Mesenteric fat pad (tissue), 1 donor: ENCODE measurements at places on chromosomes 4 and X. TPM values are rescaled to one million over a fixed set of nuclear protein-coding genes. Genes with fewer than 3 reads are reported as not detected.

GRCh38 chrX:17046478-17047097 lies 100.1 kb downstream of the REPS2 start:
- no peak for DNase-seq

DNA sequence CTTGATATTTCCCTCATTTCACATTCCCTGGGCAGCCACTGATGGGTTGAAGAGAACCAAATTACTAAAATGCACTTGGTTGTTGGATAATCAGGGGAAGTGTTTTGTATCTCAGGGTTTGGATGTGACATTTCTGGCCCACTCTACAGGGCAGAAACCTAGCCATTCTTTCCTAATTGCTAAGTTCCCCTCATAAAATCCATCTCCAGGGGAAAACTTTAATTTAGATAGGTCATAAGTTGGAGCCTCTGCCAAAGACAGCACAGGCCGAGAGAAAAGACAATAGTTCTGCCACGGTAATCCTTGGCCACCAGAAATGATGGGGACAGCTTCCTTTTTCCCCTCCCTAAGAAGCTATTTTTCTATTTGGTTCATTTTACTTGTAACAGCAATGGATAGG lies 192.7 kb upstream of the C1QTNF7 start:
- no peak for DNase-seq

DNA sequence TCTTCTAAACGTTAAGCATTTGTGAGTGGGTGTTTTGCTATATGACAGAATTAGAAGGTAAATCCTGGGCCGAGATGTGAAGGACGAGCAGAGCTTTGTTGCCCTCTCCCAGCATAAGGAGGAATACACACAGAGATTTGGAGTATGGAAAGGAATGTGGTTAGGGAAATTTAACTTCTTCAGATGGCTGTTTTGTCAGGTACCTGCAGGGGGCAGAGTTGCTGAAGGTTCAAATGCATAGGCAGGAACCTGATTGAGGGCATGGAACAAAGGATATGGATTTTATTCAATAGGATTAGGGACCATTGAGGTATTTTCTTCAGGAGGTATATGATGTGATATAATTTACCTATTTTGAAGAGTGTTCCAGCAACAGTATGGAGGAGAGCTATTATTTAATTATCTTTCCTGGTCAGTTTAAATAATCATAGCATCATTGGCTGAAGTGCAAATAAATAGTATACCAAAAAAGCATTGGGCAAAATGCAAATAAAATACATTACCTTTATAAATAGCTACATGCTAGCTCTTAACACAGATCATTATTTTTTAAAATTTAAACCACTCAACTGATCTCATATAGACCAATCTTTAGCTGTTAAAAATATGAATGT lies 143.6 kb downstream of the SLIT2 start:
- DNase-seq = no peak

The HTRA3 gene
- total RNA-seq = 58.5 TPM

DNA sequence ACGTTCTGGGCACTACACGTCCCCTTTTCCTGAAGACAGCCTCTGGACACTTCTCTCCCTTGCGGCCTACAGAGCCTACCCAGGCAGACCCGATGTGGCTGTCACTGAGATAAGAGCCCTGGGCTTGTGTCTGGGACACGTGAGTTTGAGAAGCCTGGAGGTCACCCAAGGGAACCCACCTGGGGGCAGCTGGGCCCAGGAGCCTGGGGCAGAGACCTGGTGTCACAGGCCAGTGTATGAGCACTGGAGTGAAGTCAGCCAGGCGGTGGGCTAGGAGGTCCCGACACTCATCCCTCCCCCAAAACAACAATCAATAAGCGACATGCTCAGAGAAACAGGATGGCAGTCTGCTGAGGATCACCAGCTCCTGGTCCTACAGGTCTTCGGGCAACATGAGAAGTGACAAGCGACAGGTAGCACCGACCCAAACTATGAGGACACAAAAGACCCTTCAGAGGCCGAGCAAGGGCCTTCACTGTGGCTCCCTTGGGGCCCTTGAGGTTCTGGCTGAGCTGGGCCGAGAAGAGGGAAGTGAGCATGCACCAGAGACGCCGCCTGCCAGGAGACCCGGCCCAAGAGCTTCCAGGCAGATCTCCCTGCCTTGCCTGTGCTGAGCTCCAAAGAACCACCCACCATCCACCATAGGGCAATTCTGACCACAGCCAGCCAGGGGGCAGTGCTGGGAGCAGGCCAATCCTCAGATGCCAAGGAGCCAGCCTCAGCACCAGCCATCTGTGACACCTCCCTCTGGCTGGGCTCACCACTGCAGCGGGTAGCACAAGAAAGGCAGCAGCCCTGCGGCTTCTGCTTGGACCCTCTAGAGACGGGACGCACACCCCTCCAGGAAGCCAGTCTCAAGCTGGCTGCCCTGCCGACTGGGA lies 11.0 kb upstream of the DUSP9 start:
- DNase-seq = peak; percentile 80

- no peak for DNase-seq
These were observed 1306.6 kb upstream of the PABPC4L start for GRCh38 chr4:135508006-135508714.

DNA sequence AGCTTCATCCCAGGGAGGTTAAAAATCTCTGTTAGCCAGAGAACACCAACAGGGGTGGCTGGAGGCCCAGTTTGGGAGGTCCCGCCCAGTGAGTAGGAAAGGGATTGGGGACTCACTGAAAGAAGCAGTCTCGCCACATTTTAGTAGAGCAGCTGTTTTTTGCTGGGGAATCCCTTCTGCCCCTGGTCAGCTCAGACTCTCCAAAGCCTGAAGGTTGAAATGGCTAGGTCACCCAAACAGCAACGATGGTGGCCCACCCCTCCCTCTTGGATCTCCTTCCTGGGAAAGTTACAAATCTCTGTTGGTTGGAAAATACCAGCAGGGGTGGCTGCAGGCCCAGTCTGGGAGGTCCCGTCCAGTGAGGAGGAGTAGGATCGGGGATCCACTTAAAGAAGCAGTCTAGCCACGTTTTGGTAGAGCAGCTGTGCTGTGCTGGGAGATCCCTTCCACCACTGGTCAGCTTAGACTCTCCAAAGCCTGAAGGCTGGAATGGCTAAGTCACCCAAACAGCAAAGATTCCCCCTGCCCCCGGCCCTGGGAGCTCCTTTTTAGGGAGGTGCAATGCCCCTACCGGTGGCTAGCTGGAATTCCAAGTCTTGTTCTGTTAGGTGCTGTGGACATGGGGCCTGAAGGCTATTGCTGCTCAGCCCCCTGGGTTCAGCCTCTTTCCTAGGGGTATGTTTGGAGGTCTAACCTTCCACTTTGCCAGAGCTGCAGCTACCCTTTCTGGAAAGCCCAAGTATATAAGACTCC lies 40.0 kb upstream of the TEX13A start:
- no peak for DNase-seq

DNA sequence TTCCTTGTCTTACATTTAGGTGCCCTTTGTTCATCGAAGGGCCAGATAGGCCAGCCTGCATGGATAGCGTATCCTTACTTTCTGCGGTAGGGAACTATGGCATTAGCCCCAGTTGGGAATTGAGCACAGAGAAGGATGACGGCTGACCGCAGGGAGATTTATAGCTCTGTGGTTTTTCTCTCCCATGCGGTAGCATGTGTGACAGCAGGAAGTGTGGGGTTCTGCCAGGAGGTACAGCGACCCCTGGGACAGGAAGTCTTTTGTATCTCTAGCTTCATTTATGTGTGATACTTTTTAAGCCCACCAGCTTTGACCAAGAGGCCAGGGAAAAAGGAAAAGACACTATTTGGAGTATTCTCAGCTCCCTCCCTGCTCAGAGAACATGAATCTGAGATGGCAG lies 33.1 kb downstream of the GAB3 start:
- no peak for DNase-seq
